Activated gamma-delta T cell (primary cell): ENCODE measurements at places on chromosomes 4 and X.

- no peak for DNase-seq
Measured at GRCh38 chrX:79290596-79290995, 76.5 kb downstream of the ITM2A start.

- DNase-seq = no peak
Measured at GRCh38 chr4:92012899-92013867, 290.6 kb upstream of the GRID2 start.

- no peak for DNase-seq
Measured at GRCh38 chr4:13615161-13615560, 12.4 kb downstream of the BOD1L1 start.

GRCh38 chr4:11914406-11914805, 485.7 kb upstream of the HS3ST1 start:
- DNase-seq = no peak

DNA sequence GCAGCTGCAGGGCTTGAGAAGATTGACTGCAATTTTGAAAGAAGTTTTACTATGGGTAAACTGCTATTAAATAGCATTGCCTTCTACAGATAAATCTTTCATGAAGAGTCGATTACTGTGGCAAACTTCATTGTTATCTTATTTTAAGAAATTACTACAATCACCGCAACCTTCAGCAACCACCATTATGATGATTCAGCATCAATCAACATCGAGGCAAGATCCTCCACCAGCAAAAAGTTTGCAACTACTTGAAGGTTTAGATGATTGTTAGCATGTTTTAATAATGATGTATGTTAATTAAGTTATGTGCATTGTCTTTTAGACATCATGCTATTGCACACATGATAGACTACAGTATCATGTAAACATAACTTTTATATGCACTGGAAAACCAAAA, 1511.0 kb downstream of the FSTL5 start:
- DNase-seq = no peak

DNA sequence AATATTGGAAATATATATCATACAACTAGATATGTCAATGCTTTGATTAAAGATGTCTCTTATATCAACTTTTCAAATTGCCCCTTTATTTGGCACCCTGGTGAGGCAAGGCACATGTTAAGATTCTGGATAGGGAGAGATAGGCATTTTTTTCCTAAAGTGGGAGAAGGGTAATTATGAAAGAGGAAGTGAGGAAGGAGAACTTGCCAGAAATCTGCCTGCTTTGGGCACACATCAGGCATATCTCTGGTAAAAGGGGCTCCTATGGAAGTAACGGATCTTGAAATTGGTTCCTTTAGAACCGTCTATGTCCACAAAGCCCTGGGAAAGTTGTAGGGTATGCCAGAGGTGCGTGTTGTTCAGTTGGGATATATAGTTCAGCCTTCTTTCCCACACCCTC, 5.7 kb downstream of the IL15 start:
- no peak for DNase-seq

DNA sequence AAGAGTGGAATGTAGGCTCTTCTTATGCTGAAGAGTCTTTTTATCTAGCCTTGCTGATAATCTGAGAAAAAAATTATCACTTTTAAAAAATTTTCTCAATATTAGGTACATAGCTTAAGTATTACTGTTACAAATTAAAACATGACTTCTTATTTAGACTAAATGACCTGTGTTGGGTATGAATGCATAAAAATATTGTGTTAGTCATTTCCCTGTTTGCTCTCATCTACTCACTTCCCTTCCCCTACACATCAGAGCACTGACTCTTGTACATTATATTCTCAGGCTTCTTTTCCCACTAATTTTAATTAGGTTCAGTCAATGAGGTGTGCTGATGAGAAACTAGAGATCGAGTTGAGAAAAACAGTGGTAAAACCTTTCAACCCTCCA, 881.0 kb downstream of the PCDH18 start:
- no peak for DNase-seq

GRCh38 chr4:53515076-53515475, 76.2 kb downstream of the LNX1 start:
- DNase-seq = no peak

- no peak for DNase-seq
Measured at GRCh38 chrX:45134775-45135174, 65.9 kb downstream of the DIPK2B start.

GRCh38 chr4:97987019-97987648, 156.1 kb downstream of the STPG2 start:
- no peak for DNase-seq

- no peak for DNase-seq
Measured at GRCh38 chr4:156638334-156638733, 333.3 kb downstream of the PDGFC start.

GRCh38 chr4:53647547-53647946, 56.3 kb upstream of the LNX1 start:
- DNase-seq = no peak

- no peak for DNase-seq
Measured at GRCh38 chr4:35986537-35986936, 257.8 kb downstream of the ARAP2 start.

DNA sequence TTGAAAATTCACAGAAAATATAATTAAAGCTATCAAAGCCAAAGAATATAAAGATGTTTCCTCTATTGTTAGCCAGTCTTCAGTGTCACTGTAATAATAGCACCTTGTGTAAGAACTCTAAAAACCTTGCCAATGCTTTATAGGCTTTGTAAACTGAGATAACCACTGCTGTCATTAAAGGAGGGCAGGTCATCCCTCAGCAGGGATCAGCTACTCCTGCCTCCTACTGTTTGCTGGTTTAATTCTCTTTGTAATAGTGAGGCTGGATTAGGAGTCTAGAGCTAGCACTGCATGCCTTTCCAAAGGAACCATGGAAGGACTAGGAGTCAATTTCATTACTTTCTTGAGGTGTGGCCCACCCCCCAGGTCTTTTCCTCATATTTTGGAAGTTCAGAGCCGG, 46.2 kb downstream of the FHIP1A start:
- DNase-seq = no peak

DNA sequence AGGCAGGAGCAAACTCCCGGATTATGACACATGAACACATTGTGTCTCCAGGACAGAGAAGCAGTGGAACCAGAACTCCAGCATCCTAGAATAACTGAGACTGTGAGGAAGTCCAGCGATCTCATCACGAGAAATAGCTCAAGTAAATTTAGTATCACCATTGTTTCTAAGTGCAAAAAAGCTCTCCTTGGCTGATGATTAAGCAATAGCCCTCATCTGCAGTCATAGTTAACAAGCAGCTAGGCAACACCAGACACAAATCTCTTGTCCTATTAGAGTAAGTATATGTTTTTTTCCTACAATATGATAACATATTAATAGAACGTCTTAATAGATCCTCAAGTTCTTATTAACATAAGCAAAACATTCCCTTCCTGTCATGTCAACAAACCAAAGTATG, 2.4 kb upstream of the CFAP299 start:
- DNase-seq = no peak

DNA sequence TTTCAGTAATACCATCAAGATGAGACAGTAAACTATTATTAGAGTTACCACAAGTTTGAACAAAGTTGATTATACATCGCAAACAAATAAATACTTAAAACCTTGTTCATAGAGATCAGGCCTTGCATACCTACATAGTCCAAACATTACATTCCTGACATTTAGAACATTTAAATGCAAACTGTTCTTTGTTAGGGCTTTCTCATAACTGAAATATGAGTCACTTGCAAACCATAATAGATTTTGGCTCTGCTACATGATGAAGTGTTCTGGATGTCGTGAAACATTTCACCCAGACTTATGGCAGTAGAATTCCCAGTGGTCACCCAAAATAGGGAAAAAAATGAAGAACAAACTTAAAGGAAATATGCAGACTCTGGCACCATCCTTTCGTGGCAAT, 75.0 kb downstream of the FAT4 start:
- no peak for DNase-seq

- no peak for DNase-seq
Measured at GRCh38 chr4:2768124-2768523, 12.0 kb upstream of the TNIP2 start.

DNA sequence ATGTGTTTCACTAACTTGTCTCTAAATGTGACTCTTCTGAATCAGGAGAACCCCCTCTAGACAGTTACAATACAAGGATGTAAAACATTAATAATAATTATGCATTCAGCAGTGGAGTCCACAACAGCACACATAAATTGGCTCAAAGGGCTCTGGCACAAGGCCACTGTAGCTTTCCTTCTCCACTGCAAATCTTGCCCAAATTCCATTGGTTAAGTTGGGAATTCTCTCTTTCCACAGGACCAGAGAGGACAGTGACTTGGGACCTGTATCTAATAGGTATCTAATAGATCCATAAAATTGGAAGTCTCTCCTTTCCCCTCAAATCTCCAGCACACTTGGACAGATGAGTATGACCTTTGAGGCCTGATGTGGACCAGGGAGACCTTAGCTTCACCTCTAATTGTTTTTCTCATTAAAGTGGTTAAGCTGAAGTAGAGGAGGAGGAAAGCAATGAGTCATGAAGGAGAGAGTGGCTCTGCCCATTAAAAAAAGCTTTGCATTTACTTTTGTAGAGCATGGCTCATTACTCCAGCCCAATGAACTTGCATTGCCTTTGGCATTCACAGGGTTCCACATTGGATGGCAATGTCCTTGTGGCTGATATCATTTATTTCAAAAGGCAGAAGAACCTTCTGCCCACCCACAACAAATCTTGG, 72.3 kb upstream of the SH3RF1 start:
- no peak for DNase-seq

GRCh38 chrX:63743596-63743995, 41.4 kb downstream of the ARHGEF9 start:
- no peak for DNase-seq

- no peak for DNase-seq
Measured at GRCh38 chr4:62683799-62684566, 1483.9 kb downstream of the ADGRL3 start.

DNA sequence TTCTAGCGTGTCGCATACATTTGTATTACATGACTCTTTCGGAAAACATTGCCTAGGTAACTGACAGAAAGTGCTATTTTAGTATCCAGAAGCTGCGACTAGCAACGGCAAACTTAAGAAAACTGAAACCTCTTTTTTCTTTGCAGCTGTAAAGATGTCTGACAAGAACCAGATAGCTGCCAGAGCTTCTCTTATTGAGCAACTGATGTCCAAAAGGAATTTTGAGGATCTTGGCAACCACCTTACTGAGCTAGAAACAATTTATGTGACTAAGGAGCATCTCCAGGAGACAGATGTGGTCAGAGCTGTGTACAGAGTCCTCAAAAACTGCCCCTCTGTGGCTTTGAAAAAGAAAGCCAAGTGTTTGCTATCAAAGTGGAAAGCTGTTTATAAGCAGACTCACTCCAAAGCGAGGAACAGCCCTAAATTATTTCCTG, 9.4 kb downstream of the TCEANC start:
- no peak for DNase-seq

GRCh38 chr4:30716681-30717207, 3.4 kb upstream of the PCDH7 start:
- DNase-seq = no peak

DNA sequence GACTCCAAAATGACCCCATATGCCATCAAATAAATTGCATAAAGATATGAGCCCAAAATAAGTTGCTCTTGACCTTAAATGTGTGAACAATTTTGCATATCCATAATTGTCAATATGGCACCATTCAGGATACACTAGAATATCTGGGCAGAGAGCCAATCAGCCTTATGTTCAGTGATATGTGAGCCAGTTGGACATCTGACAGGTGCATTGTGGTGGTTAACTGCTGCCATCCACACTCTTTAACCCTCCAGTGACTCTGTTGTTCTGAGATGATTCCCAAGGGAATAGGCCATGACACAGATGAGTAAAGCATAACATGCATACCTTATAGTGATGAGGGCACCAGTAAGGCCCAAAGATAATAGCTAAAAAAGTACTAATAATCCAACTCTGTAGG, 500.1 kb downstream of the PCDH18 start:
- no peak for DNase-seq

DNA sequence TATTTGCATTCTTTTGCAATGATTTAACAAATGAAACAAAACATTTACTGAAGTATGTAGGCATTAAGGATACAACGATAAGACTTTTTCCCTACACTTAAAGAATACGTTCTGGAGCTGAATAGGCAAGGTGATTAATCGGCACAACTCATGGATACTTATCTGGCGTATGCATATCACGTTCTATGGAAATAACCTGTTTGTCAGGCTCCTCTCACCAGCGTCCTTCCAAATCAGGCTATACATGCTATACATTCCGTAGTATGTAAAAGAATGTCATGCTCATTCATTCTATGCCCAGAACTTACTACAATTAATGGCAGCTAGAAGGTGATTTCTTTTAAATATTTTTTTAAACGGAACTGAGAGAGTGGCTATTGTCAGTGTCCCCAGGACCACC, 25.6 kb upstream of the TCEANC start:
- DNase-seq = no peak
